Right kidney (tissue), 9 donors: ENCODE measurements at places on chromosomes 7 and 10.

DNA sequence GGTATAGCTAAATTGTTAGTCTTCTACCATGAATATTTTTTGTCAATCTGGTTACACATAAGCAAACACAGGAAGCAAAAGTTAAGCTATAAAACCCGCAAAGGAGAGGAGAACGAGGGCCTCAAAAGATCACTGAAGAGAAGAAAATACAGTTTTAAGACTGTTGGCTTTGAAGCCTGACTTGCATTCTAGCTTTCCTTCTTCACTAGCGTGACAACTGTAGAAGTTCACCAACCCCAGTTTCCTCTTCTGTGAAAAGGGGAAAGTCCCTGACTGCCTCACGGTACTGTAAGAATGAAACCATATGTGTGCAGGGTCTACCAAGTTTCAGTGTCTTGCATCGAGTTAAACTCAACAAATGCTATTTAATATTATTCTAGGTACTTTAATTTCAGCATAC, 7.5 kb upstream of the LRRN3 start:
- DNase-seq, result no peak

DNA sequence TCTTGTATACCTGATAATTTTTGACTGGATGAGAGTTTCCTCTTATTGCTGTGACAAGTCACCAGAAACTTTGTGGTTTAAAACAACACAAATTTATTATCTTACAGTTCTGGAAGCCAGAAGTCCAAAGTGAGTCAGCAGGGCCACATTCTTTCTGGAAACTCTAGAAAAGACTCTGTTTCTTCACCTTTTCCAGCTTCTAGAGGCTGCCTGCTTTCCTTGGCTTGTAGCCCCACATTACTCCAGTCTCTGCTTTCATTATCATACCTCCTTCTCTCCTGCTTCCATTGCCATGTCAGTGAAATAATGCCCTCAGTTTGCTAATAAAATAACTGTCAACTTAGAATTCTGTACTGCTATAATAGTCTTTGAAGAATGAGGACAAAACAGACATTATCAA, 65.3 kb downstream of the VCL start:
- DNase-seq, result no peak

DNA sequence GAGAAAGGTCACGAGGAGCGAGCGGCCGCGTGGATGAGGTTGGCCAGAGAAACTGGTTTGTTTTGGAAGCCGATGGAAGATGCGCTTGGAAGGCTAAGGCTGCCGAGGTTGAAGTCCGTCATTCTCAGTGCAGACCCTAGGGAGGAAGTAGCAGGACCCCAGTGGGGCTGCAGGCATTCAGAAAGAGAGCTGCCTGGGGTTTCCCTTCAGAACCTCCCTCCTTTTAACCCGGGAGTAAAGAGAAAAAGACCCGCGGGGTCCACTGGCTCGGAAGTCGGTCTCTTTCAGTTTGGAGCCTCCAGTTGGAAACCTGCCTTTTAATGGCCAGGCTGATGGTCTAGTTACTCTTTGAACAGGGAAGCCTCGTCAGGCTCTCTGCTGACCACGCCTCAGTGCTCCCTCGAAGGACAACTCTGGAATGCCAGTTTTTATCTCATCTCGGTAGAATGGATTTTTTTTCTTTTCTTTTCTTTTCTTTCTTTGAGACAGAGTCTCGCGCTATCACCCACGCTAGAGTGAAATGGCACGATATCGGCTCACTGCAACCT, 188.6 kb downstream of the CUX1 start:
- DNase-seq, result peak; percentile 31

GRCh38 chr7:37765872-37766525, 82.4 kb upstream of the NME8 start:
- DNase-seq, result no peak

DNA sequence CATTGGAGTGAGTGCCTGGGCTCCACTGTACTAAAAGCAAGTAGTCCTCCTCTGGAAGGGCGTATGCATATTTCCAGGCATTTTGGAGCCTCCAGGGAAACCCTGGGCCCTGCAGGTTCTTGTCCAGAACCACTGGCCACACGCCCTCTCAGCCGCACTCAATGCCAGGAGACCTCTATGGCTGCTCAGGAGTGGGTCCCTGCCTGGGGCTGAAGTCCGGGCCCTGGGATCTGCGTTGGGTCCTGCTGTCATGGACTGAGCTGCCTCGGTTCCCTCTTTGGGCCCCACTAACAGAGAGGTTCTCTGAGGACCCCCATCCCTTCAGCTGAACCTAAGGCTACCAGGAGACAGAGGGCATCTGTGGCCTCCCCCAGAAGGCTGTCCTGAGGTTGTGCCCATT, 58.3 kb downstream of the GRK5 start:
- no peak for DNase-seq

DNA sequence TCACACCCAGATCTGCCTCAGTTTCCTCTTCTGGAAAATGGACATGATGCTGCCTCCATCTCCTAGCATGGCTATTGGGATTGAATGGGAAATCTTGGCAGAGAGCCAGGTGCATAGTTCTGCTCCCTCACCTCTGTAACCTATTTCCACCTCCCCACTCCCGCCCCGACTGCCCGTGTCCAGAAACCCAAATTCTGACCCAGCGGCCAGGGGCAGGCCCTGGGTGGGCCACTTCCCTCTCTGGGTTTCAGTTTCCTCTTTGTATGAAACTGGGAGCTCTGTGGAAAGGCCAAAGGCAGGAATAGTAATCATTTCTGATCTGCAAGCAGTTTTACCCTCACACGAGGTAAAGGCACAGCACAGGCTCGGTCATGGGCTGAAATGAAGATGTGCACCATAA, 74.1 kb upstream of the DUSP5 start:
- DNase-seq, result no peak

GRCh38 chr10:23088609-23089008, 6.8 kb upstream of the MSRB2 start:
- no peak for DNase-seq

DNA sequence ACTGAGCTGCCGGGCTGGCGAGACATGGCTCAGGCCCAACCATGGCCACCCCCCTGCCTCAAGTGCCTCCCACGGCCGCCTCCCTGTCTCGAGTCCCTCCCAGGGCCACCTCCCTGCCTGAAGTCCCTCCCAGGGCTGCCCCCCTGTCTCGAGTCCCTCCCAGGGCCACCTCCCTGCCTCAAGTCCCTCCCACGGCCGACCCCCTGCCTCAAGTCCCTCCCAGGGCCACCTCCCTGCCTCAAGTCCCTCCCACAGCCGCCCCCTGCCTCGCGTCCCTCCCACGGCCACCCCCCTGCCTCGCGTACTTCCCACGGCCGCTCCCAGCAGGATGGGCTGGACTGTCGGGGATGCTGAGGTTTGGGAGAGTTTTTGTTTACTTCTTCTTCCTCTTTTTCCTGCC, 462.5 kb downstream of the PTPRN2 start:
- no peak for DNase-seq

- DNase-seq, result no peak
These were observed 70.4 kb downstream of the ENO4 start for GRCh38 chr10:116919706-116920105.

GRCh38 chr7:34320926-34321661, 336.9 kb upstream of the NPSR1 start:
- peak; percentile 67 for DNase-seq

DNA sequence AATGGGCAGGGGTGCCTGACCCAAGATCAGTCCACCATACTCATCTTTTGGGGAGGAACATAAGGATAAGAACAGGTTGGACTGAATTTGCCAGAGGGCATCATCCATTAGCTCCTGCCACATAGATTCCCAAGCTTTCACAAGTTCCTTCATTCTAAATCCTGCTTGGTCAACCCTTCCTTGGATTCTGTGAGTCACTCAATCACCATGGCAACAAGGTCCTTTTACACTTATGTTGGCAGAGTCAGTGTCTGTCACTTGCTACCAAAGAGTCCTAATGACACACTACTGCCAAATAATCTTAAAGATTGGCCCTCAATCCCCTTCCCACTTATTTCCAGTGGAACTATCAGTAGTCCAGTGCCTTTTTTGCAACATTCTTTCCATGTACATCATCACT, 5.0 kb upstream of the LGI1 start:
- DNase-seq, result no peak

DNA sequence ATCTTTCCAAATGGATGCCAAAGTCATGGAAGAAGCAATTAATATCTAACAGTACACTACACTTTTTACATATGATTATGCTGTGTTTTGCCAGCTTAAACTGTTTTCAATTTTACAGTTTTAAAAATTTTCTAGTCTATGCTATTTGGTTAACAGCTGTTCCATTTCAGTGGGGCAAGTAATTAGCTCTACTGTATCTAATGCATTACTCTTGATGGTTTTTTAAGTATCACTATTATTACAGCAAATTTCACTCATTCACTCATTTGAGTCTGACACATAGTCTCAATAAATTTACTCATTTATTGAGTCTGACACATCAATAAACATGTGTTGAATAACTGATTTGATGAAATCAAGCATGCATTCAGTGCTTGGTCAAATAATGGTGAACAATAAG, 155.8 kb downstream of the RNF133 start:
- DNase-seq, result no peak

GRCh38 chr7:129969881-129970446, 17.2 kb upstream of the UBE2H start:
- no peak for DNase-seq

- DNase-seq, result no peak
These were observed 25.7 kb upstream of the GGCT start for GRCh38 chr7:30530373-30530772.

DNA sequence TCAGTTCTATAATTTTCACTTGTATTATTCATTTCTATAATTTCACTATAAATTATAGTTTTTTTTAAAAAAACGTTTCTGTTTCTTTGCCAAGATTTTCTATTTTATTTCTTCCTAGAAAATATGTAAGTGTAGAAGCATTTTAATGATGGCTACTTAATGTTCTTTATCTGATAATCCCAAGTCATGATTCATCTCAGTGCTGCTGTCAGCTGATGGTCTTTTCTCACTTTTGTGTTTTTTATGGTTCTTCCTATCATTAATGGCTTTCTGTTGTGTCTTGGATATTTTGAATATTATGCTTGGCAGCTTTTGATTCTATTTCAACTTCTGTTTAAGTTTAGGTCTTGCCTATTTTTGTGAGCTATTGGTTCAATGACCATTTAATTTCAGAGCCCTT, 268.6 kb downstream of the BAMBI start:
- DNase-seq, result no peak

DNA sequence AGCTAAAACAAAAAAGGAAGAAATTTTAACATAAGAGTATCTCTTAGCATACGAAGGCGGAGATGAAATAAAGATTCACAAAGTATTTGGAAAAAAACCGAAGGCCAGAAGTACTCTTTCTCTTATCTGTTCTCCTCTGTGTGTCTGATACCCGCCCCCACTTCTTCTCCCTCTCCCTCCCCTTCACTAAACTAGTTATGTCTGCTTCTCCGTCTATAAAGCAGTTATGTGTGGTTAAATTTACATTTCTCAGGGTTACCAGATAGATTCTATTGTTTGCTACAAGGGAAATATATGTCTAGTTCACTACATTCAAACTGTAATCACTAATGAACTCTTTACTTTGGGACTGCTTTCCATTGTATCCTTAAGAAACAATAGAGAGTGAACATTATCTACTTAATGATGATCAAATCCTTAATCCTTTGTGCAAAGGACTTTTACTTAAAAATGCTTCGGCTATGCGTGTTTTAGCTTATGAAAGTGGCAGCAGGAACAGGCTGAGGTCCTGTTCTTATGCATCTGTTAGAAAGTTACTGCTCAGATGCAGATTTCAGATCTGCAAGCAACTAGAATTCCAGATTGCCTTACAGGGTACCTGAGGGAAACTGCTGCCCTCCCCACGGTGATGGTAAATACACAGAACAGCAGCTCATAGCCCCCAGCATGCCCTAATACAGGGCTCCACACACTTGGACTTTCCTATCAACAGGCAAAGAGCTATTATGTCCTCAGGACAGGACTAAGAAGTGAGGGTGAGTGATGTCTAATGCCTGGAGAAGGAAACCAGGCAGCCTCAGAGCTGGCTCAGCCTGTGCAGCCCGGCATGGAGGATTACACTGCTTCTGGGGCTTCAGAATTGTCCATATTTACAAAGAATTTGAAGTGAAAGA, 273.3 kb downstream of the FZD1 start:
- DNase-seq, result no peak

DNA sequence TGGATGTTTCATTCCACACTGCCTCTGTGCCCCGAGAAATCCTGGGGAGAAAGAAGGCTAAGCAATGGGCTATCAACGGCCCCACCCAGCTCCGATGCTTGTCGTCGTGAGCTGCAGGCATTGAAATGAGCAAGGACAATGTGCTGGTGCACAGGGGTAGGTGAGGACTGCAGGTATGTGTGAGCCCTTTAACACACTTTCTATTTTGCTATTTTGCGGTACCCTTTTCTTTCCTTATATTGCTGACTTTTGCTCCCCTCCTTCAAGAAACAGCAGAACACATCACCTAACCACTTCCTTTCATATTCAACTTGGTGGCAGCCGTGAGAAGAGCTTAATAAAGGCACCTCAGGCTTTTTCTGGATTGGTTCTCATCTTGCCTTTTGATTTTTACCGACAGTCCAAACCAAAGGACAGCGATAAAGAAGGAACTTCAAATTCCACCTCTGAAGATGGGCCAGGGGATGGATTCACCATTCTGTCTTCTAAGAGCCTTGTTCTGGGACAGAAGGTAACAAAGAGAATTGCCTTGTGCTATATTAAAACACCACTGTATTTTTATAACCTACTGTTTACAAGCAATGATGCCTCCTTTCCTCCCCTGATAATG, 39.2 kb downstream of the AIFM2 start:
- no peak for DNase-seq

- no peak for DNase-seq
These were observed 259.0 kb downstream of the CXCL12 start for GRCh38 chr10:44125879-44126278.

GRCh38 chr10:32379318-32379949, 32.5 kb upstream of the EPC1 start:
- peak; percentile 81 for DNase-seq

- no peak for DNase-seq
These were observed 31.3 kb upstream of the ITGA8 start for GRCh38 chr10:15751046-15751445.

- DNase-seq, result no peak
These were observed 9.7 kb upstream of the RASSF4 start for GRCh38 chr10:44949915-44950314.

GRCh38 chr10:30579574-30579973, 50.0 kb downstream of the LYZL2 start:
- DNase-seq, result no peak
